Peyer's patch (tissue), 4 donors: ENCODE measurements at places on chromosomes 13 and 19. TPM values are rescaled to one million over a fixed set of nuclear protein-coding genes. Genes with fewer than 3 reads are reported as not detected.
A peak's percentile ranks its signal among the peaks of the same experiment; 100 is the strongest.

PLK5 gene
- total RNA-seq = not detected

OR7E24 gene
- total RNA-seq = not detected

ACP5 gene
- 22.5 TPM for total RNA-seq

PRTN3 gene
- not detected for total RNA-seq

DLL3 gene
- not detected for total RNA-seq

PABPC3 gene
- total RNA-seq = not detected

- H3K27ac ChIP-seq = no peak overlapping the region
- no peak for DNase-seq
- H3K4me1 ChIP-seq = no peaks in the 10 kb centered on the region
- H3K27me3 ChIP-seq = no peaks in the 10 kb centered on the region
Observed at GRCh38 chr13:98324105-98324504, 147.0 kb upstream of the RNF113B start.

GRCh38 chr13:51262501-51263211 lies 40.5 kb downstream of the FAM124A start:
- no peak overlapping the region for H3K27ac ChIP-seq
- no peaks in the 10 kb centered on the region for H3K27me3 ChIP-seq
- no peaks in the 10 kb centered on the region for H3K4me1 ChIP-seq

DNA sequence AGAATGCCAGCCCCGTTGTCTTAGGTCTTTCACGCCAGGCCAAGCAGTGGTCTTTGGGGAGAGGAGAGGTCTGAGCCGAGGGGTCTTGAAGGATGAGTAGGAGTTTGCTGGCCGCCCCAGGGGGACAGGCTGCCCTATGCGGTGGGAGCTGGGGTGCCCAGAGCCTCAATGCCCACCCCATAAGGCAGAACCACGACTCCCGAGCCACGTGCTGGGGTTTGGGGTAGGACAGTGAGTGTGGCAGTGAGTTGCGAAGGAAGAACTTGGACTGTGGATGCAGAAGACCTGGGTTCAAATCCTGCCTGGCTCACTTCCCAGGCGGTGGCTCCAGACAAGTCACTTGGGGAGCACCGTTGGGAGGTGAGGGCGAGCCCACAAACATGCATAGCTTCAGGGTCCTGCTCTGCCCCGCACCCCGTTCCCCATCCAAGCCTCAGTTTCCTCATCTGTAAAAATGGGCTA lies 5.5 kb downstream of the RAB11B start:
- no peaks in the 10 kb centered on the region for H3K27me3 ChIP-seq
- no peak overlapping the region for H3K4me3 ChIP-seq
- DNase-seq = no peak
- H3K36me3 ChIP-seq = no peaks in the 10 kb centered on the region

DNA sequence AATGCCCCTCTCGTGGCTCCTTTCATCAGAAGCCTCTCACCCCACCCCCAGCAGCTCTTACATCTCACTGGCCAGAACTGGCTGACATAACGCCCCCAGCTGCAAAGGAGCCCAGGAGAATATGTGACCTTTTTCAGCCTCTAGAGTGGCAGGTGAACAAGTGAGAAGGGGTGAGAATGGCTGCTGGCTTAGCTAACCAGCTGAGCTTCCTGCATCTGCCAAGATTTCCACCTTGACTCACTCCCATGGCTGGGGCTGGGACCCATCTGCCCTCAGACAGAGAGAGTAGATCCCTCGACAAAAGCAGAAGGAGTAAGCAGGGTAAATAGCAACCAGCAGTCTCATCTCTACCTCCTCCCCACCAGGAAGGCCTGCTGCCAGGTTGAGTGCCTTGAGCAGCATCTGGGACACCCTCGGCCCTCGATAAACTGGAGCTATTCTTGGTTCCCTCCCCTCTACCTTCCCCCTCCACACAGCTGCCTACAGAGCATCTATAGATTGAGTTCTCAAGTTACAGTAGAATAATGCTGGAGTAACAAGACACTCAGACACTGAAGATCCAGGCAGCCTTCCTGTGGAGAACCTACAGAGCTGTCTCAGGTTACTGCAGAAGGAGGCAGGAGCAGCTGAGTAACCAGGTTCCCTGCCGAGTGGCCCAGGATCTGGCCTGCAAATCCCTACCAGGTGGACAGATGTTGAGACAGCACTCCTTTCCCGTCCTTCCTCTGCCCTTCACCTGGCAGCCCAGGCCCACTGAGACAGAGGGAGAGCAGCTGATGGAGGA lies 15.5 kb downstream of the KASH5 start:
- H3K4me1 ChIP-seq = peaks cover under 1% of the 10 kb centered on the region
- H3K4me3 ChIP-seq = no peak overlapping the region
- no peaks in the 10 kb centered on the region for H3K27me3 ChIP-seq

DNA sequence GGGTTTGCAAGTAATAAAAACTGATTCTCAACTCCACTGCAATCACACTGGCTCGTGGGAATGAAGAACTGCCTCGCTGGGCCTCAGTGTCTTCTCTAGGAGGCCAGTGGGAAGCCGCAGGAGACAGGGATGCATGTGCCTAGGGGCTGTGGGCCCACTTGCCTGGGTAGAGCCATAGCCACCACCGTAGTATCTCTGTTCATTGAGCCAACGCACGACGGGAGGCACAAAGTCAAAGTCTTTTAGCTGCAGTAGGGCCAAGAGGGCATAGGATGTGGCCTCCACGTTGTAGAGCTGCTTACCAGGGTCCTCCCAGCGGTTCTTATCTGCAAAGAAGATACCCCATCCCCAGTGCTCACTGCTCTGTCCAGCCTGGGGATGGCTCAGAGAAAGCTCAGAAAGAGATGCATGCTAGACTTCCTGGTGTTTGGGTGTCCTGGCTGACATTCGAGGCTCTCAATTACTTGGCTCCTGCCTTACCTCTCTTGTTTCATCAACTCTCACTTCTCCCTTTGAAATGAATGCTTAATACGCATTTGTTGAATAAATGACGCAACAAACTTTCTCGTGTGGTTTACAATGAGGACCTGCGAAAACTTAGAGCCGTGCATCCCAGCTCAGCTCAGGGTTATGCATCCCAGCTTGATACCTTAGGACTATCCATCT lies 16.1 kb upstream of the TNFSF14 start:
- H3K36me3 ChIP-seq = no peaks in the 10 kb centered on the region
- H3K27ac ChIP-seq = no peak overlapping the region
- no peak overlapping the region for H3K4me3 ChIP-seq
- no peaks in the 10 kb centered on the region for H3K4me1 ChIP-seq
- DNase-seq = no peak

- DNase-seq = no peak
- H3K36me3 ChIP-seq = no peaks in the 10 kb centered on the region
- no peaks in the 10 kb centered on the region for H3K27me3 ChIP-seq
Observed at GRCh38 chr13:89925107-89925506, 1422.4 kb upstream of the MIR17HG start.

GRCh38 chr19:49591731-49592485 lies 926 bp downstream of the PRR12 start:
- peak overlapping the region; percentile 87 for H3K27ac ChIP-seq
- peaks cover 17% of the 10 kb centered on the region for H3K4me1 ChIP-seq
- peaks cover 30% of the 10 kb centered on the region for H3K36me3 ChIP-seq
- H3K4me3 ChIP-seq = peak overlapping the region; percentile 74
- no peaks in the 10 kb centered on the region for H3K27me3 ChIP-seq

DNA sequence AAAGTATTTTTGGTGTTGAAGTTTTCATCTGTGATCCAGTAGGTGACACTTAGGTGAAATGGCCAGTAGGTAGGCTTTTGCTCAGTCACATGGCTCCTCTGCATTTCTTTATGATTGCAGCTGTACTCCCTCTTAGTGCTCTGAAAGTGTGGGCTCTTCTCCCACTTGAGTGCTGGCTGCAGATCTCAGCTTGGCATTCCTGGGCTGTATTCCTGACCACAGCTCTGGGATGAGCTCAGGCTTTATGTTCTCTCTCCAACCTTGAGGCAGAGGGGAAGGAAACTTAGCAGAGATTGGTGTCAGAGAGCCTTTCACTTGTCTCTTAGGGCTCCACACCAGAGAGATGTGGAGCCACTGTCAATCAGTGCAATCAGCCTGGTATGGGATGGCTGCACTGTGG lies 254.3 kb downstream of the NDFIP2 start:
- no peak overlapping the region for H3K4me3 ChIP-seq
- DNase-seq = no peak
- H3K36me3 ChIP-seq = no peaks in the 10 kb centered on the region
- H3K27me3 ChIP-seq = no peaks in the 10 kb centered on the region
- no peaks in the 10 kb centered on the region for H3K4me1 ChIP-seq

GRCh38 chr19:16315825-16316505 lies 8.7 kb upstream of the KLF2 start:
- peak overlapping the region; percentile 30 for H3K27ac ChIP-seq
- H3K27me3 ChIP-seq = no peaks in the 10 kb centered on the region
- DNase-seq = peak; percentile 70

- no peaks in the 10 kb centered on the region for H3K4me1 ChIP-seq
- H3K27ac ChIP-seq = no peak overlapping the region
- no peaks in the 10 kb centered on the region for H3K27me3 ChIP-seq
- no peak for DNase-seq
Observed at GRCh38 chr13:42626176-42626860, 52.4 kb downstream of the TNFSF11 start.
